ENCODE measurements at places on chromosomes 16 and 17. TPM values are rescaled to one million over a fixed set of nuclear protein-coding genes. Genes with fewer than 3 reads are reported as not detected.

- no peak for DNase-seq
Observed at GRCh38 chr16:66264311-66265047, 102.0 kb upstream of the CDH5 start.

DNA sequence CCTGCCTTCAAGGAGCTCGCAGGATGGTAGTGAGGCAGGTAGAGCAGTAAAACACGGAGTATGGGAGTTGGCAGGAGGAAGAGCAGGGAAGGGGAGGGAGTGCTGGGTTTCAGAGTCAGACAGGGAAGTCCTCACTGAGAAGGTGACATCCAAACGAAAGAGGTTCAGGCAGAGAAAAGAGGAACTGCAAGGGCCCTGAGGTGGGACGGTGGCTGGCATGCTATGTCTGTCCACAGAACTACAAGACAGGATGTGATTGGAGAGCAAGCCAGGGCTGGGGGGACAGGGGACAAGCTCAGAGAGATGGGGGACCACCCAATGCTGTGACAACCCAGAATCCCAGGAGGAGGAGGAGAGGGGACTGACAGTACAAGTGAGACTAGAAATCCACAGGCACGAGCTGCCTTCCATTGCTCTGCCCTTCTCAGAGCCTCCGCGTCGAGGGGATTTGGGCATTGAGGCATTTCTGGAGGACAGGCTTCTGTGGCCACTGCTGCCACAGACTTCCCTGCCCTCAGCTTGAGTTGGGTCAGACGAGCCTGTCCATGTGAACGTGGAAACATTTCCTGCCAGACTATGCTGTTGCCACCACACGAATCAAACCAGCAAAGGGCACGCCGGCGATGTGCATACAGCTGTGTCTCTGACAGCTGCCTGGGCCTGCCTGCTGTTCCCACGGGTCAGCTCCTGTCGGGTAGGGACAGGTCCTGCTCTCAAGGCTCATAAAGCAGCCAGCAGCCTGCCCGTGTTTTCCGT lies 100.1 kb downstream of the RAB11FIP4 start:
- no peak for DNase-seq

Gene SULT1A2
- total RNA-seq = not detected

DNA sequence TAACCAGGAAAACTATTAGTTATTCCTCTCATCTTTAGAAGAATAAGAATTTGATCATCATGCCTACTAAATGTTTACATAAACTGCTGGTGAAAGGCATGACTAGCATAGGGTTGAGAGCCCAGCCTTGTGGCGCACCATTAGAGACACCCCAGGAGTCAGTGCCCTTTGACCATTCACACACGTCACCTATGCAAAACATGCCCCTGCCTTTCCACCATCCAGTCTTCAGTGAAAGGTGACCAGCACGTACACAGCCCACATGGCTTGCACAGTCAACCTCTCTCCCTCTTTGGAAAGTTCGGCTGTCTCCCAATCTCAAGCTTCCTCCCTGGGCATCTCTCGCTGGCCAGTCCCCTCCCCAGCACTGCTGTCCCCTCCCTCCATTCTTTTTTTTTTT lies 150.3 kb downstream of the ENGASE start:
- DNase-seq = no peak

- DNase-seq = peak; percentile 67
Observed at GRCh38 chr17:13362341-13363122, 239.2 kb downstream of the HS3ST3A1 start.

DNA sequence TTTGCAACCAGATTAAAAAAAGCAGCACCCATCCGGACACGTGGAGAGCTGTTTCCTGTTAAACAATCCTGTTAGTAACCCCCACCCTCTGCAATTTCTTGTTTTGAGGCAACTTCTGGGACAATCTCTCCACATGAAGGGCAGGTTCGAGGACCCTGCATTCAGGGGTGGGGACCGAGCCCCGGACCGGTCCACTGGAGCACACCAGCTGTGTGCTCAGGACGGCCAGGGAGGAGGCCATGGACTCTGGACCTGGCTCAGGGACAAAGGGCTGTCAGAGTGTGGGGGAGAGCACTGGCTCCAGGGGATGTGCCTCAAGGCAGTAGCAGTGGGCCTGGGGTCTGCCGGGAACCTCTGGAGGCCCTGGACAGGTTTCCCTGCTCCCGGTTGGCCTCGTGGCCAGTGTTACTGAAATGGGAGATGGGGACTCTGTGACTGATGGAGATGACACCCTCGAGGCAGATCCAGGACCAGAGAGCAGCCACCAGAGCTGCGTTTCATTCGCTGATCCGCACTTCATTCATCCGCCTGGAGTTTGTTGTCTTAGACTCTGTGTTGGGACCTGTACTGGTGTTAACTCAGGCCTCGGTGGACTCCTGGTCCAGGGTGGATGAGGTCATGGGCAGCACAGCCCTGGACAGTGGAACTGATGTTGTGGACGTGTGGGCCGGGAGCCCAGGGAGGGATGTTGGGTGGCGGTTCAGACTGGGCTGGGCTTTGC lies 2.9 kb upstream of the CPNE7 start:
- no peak for DNase-seq

DNA sequence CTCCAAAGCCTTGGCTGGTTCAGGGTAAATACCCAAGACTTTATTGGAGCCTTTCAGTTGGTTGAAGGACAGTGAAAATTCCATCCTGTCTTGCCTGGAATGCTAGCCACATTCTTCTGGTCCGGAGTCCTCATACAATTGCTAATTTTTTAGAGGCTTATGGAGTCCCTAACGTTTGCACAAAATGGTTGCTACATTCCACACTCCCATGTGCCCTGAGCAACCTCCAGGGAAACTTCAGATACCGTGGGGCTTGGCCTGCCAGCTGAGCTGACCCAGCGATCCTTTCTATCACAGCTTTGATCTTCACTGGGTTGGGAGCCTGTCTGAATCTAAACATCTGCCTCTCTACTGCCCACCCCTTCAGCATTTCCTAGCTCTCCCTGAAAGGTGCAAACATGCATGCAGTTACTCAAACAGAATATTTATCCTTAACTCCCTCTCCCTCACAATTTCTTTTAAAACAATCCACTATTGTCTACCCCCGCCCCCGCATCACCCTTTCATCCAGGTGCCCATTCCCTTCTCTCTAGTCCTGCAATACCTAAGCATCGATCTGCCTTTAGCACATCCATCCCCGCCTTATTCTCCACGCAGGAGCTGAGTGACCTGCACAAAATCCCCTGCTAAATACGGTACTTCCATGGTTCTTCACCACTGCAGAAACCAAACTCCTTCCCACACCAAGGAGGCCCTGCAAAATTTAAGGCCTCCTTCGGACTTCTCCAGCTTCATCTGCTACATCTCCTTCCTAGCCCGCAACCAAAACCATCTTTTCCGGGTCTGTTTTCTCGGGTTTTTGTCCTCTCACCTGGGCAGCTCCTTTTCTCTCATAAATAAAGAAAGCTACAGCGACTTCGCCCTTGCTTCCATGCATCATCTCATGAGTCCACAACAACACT lies 810 bp upstream of the GAN start:
- no peak for DNase-seq

DNA sequence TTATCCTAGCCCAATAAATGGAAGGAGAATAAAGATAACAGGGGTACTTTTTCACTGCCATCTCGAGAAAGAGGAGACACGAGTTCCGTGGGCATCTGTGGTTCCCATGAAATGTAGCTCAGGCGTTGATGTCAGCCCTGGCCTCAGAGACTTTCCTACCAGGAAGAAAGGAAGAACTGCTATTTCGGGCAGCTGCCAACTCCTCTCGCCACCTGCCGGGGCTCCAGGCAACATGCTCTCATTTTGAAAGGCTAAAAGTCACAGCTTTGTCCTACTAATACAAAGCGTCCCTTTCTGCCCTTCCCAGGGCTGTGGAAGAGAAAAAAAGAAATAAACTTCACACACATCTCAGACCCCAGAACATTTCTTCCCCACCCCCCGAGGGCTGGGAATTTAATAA lies 65.8 kb downstream of the DHRS7C start:
- DNase-seq = peak; percentile 40

- DNase-seq = no peak
Observed at GRCh38 chr16:11473728-11474127, 113.0 kb downstream of the LITAF start.

Gene MMP15
- total RNA-seq = 3.1 TPM

DNA sequence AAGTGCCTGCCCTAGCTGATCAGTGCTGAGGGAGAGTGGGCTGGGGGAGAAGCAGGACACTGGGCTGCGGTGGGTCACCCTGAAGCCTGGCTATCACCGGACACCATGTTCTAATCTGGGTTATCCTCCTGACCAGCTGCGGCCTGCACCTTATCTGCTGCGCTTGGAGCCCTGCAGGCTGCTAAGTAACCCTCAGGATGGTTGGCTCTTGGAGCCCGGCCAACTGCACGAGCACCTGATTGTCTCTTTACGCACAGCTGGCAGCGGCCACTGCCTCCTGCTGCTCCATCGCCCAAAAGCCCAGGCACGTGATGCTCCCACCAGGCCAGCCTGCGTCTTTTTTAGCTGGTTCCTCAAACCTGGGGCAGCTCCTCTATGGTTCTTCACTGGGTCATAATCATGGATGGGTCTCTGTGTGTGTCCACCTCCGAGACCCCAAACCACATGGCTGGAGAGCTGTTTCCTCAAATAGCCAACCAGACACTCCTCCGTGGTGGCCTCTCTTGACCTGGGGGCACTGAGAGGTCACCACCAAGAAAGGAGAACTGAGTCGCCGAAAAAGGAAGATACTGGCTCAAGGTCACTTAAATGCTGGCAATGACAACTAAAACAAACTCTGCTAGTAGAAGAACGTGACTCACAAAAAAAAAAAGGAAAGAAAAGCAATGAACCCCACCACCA lies 21.7 kb downstream of the SPHK1 start:
- no peak for DNase-seq

DNA sequence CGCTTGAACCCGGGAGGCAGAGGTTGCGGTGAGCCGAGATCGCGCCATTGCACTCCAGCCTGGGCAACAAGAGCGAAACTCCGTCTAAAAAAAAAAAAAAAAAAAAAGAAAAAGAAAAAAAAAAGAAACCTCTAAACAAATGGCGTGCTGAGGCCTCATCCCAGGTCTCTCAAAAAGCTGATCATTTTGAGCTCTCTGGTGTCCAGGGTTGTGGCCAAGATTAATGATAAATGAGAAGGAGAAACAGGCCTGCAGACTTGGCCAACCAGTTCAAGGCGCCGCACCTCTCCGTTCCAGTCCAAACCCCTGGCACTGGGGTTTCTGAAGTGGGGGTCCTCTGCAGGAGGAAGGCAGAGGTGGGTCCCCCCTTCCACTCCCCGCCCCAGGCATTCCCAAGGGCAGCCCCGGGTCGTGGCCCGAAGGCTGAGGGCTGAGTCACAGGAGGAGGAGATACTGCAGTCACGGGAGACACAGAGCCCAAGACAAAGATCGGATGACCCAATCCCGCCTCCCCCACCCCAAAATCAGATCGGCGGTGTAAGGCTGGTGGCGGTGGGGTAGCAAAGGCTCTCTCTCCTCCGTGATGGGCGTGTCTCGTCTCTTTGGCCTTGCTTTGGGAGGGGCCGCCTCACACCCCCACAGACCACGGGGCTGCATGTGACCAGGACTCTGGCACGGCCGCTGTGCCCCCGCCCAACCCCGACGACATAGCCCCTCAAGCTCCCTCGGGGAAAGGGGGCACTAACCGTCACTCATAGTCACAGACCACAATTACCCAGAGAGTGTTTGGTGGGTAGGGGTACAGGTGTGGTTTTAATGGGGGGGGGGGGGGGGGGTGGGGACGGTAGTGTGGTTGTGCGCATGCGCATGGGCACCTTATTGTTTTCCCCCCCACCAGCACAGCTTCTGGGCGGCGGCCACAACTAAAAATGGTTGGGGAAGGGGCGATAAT lies 1.1 kb downstream of the VAT1 start:
- peak; percentile 71 for DNase-seq

Gene SCGB1C2
- not detected for total RNA-seq

DNA sequence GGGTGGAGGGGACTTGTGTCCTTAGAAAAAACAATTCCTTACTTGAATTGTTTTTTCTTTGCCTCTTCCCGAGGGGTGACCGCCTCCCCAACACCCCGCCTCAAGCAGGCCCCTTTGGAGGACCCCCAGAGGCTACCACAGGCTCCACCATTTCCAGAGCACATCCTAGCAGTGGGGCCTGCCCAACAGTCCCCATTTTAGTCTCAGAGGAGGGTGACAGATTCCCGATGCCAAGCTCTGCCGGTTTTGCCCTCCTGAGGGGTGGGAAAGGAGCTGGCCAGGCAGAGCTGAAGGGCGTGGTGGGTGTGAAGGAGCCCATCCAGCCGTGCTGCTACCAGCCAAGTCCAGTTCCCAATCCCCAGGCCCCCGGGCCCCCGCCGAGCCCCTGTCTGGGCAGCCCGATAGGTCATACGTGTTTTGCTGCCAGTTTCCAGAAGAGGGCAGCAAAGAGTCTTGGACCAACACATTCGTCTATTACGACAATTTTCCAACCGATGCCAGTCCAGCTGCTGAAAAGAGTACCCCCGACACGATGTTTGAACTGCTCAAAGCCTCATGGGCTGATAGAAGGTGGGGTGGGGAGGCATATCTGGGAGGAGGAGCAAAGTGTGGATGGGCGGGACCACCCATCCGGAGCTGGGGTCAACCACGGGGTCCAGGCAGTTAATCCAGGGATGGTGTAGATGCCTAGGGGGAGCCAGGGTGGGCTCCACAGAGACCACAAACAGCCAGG lies 18.8 kb upstream of the GAA start:
- DNase-seq = peak; percentile 65

- DNase-seq = no peak
Observed at GRCh38 chr16:86011532-86011931, 112.6 kb downstream of the IRF8 start.

DNA sequence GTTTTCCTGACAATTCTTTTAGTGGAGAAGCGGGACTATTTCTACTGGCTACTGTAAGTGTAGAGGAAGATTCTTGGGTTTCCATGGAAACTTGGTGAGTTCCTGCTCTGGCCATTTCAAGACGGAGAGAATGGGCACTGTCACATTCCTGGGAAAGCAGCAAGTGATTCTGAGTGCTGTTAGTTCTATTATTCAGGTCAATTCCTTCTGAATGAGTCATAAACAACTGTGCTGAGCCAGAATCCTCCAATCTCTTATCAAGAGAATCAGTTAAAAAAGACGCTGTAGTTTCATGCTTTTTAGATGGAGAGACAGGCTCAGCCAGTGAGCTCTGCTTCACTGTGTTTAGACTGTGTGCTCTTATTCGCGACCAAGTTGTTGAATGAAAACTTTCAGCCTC lies 19.6 kb downstream of the AKAP10 start:
- peak; percentile 98 for DNase-seq

Gene NEUROD2
- not detected for total RNA-seq

GRCh38 chr16:49405123-49405522 lies 31.5 kb downstream of the C16orf78 start:
- no peak for DNase-seq

Gene EVPLL
- not detected for total RNA-seq
